Fibroblast of lung (primary cell): ENCODE measurements at places on chromosomes 12 and 14. TPM values are rescaled to one million over a fixed set of nuclear protein-coding genes. Genes with fewer than 3 reads are reported as not detected.

- peak; percentile 22 for DNase-seq
Measured at GRCh38 chr12:109927622-109928021, 27.5 kb downstream of the TCHP start.

GRCh38 chr12:55694188-55694515 is 13.6 kb downstream of the ITGA7 start:
- DNase-seq = no peak

- DNase-seq = no peak
Measured at GRCh38 chr12:127507341-127507740, 759.6 kb upstream of the TMEM132C start.

GRCh38 chr12:49022558-49023178 is 4.1 kb upstream of the PRKAG1 start:
- no peak for DNase-seq

DNA sequence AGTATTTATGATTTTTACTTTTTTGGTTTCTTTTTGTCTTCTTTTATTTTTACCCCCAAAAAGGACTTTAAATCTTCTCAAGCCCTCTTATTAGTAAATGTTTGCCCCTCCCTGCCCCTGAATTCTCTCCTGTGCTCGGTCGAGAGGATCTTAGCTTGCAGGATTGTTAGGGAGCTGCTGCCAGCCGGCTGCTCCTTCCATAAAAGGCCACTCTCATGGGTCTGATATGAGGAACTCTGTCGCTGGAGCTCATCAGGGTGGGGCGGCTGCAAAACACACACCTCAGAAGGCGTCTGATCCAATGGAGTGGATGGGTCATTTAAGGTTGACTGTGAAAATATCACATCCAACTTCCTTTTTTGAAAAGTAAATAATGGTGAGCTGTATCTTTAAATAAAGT is 8.5 kb downstream of the LTBR start:
- DNase-seq = no peak

GRCh38 chr12:65055859-65056258 is 65.2 kb downstream of the WIF1 start:
- DNase-seq = no peak

- no peak for DNase-seq
Measured at GRCh38 chr12:27243006-27243405, 1.1 kb upstream of the STK38L start.

DNA sequence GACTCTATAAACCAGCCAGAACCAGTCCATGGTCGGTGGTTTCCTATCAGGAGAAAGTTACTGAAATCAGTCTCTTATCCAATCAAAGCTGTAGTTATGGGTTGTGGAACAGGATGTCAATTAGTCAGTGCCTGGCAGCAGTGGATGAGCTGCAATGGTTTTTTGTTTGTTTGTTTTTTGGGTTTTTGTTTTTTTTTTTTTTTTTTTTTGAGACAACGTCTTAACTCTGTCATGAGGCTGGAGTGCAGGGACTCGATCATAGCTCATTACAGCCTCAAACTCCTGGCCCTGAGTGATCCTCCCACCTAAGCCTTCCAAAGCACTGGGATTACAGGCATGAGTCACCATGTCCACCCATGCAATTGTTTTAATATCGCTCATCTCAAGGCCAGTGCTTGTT is 113.3 kb upstream of the CAND1 start:
- DNase-seq = no peak

DNA sequence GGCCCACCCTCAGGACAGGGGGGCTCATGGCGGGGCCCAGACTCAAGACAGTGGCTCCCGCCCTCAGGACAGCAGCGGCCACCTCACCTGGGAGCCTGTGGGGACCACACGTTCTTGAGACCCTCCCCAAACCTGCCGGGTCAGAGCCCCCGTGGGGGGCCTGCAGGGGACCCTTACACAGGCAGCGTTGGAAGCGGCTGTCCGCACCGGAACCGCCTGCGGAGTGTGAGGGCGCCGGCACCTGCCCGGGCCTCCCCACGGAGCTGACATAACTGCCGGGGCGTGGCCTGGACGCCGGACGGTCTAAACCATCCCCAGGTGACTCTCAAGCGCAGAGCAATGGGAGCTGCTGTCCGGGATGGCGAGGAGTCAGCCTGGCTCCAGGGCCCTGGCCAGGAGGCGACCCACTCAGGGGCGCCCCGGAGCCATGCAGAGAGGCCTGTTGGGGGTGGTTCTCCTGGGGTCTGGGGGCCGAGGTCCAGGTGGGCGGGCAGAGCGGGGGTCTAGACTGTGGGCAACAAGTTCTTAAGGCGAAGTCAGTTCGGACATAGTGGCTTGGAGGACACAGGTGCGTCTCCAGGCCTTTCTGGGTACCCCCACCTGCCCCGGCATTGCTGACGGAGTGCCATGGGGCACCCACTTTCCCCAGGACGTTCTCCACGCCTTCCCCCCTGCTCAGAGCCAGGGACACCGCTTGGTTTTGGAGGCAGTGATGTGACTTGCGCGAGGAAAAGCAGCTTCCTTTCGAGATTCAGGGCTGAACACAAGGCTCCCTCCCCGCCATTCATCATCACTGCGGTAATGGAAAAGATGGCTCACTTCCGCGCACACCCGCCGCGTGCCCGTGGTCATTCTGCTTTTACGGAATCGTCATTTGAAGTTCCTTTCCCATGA is 23.2 kb downstream of the GALNT9 start:
- no peak for DNase-seq

DNA sequence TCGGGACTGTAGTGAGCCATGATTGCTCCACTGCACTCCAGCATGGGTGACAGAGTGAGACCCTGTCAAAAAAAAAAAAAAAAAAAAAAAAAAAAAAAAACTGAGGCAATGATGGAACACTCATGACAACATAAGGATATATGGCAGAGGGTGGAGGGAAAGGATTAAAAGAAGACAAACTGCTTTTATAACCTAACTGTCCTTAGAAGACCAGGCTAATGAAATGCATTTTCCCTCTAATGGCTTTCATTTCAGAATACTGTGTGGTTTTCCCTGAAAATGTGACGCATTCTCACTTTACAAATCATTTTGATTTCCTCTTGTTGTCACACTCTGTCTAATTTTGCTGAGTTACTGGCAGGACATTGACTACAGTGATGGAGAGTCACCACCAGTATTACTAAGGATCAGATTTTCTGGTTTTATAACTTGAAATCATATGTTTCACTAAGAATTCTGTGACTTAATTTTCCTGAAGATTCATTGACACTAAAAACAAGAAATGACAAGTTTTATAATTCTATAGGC is 137.6 kb upstream of the SSTR1 start:
- DNase-seq = no peak

DNA sequence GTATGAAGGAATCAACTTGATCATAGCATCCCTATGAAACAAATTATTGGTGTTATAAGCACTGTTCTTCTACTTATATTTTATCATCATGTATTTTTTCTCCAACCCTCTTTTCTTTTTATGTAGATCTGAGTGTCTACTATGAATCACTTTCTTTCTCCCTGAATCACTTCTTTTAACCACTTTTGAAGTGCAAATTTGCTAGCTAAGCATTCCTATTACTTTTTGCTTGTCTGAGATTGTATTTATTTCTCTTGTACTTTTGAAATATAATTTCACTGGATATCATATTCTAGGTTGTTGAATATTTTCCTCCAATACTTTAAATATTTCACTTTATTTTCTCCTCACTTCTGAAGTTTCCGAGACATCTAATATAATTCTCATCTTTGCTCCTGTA is 1282.3 kb upstream of the FLRT2 start:
- DNase-seq = no peak

DNA sequence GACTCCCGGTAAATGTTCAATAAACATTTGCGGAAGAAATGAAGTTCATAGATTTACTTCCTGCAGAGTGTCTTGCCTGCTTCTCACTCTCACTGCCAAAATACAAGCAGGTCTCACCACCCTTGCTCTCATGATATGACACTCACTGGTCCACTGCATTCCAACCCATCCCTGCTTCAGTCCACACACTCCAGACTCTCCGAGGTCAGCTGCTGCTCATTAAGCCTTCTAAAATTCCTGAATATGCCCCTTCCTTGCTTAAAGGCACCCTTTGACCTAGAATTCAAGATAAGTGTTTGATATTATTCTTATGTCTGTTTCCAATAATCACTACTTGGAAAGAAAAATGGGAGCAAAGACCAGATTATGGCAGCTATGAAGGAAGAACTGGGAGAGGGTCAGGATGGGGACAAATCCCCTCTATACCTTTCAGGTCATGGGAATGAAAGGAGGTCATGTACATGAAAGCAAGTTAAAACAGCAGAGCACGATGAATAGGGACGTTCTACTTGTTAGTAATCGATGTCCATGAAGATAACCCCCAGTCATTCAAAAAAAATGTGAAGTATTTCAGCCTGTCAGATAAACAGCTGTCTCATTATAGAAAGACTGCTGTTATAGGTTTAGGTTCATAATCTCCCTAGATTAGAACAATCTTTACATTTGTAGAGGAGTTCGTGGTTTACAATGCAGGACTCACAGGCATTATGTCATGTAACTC is 10.5 kb upstream of the NID2 start:
- no peak for DNase-seq

DNA sequence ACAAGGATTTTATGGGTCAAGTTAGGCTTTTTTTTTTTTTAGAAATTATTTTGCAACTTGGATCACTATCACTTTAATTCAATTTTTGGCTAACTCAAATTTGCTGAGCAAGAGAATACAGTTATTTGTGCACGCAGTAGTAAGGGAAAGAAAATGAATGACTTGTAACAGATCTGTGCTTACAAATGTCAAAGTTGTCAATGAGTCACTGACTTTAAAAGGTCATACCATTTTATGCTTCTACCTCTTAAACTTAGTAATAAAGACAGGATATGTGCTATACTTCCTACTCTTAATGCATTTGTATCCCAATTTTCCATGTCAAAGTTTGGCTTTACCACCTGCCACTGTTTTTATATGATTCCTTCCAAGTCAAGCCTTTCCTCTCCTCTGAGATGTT is 131.1 kb upstream of the FBXO33 start:
- DNase-seq = no peak

DNA sequence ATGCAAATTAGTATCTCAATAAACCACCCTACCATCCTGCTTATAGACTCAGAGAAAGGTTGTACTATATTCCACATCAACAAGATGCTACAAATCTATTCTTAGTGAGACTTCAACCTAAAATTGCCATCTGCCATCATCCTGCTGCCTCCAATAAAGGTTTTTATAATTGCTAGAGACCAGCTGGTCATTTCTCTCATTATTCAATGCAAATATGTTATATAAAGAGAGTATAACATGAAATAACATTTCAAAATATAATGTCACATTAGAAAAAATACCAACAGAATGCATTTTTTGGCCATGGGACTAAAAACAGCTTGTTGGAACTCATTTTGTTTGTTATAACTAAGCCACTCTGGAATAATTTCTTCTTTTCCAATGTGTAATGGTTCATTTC is 247.3 kb downstream of the LRIG3 start:
- DNase-seq = no peak

DNA sequence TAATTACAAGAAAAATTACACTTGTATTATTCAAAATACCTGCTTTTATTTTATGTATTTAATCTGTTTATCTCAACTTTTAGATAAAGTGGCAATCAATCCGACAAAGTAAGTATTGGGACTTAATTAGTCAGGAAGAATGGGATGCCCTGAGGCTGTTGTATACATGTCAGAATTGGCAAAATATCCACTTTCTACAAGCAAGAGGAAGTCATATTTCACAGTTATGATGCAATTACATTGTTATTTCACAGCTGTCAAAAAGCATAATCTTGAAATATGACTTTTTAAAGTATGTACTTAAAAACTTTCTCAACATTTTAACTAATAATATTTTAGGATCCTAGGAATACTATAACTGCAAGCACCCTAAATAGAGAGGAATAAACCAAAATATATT is 357.1 kb upstream of the MGAT4C start:
- peak; percentile 71 for DNase-seq

- DNase-seq = no peak
Measured at GRCh38 chr14:105466531-105467248, 7.9 kb upstream of the CRIP2 start.

DNA sequence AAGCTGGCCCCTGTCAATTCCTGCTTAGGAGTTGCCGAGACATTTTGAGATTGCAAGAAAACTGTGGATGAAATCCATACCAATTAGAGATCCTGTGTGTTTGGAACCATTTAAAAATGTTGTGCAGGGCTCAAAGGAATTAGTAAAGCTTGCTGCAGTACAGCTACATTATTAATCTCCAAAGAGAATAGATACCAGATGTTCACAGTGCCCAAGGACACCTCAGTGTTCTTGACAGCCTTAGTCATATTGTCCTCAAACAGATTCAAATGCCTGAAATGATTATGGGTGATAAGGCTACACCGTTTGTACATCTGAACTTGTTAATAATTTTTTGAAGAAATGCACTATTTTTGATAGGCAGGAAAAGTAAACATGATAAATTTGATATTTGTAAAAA is 164.6 kb downstream of the MSRB3 start:
- no peak for DNase-seq

DNA sequence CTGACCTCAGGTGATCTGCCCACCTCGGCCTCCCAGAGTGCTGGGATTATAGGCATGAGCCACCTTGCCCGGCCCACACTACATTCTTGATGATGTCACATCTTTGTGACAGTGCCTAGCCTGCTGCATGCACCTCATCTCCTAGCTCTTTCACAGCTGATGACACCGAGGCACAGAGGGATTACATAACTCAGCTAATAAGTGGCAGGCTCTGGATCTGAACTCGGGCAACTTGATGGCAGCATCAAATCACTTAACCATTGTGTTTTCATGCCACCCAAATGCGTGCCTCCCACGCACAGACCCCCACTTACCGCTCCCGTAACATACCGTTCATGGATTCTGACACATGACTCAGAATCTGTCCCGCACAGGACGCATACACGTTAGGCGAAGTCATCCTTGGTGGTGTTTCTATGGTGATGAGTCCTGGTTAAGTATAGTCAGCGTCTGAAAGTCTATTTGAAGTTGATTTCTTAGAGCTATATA is 7.4 kb downstream of the TMEM120B start:
- peak; percentile 93 for DNase-seq

DNA sequence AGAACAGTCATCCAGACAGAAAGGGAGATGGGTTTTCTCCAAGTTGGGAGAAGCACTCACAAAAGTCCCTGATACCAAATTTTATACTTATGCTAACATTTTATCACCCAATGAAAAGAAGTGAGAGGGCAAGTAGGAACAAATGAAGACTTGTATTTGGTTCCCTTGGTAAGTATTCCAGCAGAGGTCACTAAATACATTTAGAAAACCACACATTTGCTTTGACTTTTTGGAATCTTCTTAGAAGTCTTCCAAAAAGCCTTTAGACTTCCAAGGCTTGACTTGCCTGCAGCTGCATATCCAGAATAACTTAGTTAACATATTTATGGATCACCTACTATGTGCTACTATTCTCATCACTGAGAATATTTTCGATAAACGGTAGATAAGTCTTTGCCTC is 3.1 kb upstream of the GYS2 start:
- DNase-seq = peak; percentile 66

DNA sequence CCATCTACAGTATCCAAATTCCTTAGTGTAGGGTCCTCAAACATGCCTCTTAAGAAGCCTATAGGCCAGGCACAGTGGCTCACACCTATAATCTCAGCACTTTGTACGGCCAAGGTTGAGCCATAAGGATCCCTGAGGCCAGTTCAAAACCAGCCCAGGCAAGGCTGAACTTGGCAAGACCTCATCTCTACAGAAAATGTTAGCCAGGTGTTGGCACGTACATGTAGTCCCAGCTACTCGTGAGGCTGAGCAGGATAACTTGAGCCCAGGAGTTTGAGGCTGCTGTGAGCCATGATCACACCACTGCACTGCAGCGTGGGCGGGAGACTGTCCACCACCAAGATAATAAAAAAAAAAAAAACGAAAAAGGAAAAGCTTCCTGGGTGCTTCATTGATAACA is 6.8 kb downstream of the CCDC59 start:
- no peak for DNase-seq

OTOGL gene
- under 0.01 and 0.17 TPM in 2 replicates for total RNA-seq

MANSC4 gene
- total RNA-seq = 0.17 TPM in 1 of 2 replicates, not detected in the other

KCNK13 gene
- not detected in 2 replicates for total RNA-seq

SIX6 gene
- total RNA-seq = not detected in 2 replicates

FSCB gene
- not detected in 2 replicates for total RNA-seq
